ENCODE measurements at places on chromosomes 12 and 14.
A peak's percentile ranks its signal among the peaks of the same experiment; 100 is the strongest.

DNA sequence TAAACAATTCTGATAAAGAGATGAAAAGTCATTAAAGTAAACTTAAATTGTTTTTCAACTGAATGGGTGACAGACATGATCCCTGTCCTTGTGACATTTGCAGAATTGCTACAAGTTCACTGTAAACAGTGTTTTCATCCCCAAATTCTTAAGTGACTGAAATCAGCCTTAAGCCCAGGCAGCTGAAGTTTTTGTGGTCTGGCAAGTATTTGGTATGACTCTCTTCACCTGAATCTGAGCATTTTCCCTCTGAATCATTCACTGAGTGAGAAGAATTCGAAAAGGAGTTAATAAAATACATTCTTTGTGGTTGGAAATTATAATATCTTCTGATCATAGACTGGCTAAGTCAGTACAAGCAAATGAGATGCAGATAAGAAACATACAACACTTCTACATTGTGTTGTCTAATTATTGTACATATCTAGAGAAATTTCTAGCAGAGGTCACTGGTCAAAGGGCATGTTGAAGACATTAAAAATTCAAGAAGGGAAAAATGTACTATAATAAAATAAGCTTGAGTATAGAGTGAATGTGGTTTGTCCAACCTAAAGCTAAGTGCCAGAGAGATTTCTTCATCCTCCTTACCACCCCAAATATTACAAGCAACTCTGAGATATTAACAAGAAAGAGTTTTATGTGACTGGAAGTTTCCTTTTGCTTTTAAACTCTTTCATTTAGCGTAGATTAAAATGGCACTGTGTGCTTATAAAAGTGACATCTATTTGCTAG lies 177.8 kb upstream of the DIO2 start:
- peak; percentile 93 for DNase-seq

GRCh38 chr12:47734725-47735480 lies 9.6 kb upstream of the ENDOU start:
- no peak for DNase-seq

- no peak for DNase-seq
Measured at GRCh38 chr12:38711054-38711453, 194.3 kb downstream of the CPNE8 start.

DNA sequence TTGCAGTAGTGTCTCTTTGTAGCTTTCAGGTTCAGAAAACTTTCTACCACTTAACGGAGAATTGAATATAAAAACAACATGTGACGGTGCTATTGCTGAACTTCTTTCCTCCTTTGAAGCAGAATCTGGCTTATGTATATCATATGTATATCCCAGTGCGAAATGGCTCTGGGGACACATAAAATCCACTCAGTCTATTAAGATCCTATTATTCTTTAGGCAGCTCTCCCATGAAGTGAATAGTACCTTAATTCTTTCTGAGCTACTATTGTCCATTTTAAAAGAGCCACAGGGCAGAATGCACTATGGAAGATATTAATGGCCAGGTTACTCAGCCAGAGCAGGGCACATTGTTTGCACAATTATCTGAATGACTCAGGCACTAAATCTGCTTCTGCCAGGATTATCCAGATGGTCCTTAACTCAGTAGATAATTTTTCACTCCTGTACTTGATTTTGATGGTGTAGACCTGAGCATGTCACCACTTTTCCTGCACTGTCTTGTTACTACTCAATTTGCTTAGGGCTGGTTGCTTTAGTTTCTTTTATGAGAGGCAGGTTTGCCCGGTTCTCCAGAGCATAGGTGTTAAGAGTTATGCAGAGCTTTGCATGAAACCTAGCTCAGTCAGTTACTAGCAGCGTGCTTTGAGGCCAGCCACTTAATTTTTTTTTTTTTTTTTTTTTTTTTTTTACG lies 5.5 kb downstream of the CNTN1 start:
- DNase-seq = no peak

- no peak for DNase-seq
Measured at GRCh38 chr14:64550621-64551333, 1.0 kb downstream of the PPP1R36 start.

GRCh38 chr14:53603994-53604393 lies 352.6 kb downstream of the BMP4 start:
- no peak for DNase-seq

GRCh38 chr12:1282670-1283315 lies 291.8 kb downstream of the ERC1 start:
- peak; percentile 23 for DNase-seq

GRCh38 chr14:50830932-50831725 lies at the start of gene NIN:
Gene NIN (minus strand): TSS chr14:50831162. CDS start chr14:50822056, 9,106 bp downstream.
- DNase-seq = peak; percentile 71

DNA sequence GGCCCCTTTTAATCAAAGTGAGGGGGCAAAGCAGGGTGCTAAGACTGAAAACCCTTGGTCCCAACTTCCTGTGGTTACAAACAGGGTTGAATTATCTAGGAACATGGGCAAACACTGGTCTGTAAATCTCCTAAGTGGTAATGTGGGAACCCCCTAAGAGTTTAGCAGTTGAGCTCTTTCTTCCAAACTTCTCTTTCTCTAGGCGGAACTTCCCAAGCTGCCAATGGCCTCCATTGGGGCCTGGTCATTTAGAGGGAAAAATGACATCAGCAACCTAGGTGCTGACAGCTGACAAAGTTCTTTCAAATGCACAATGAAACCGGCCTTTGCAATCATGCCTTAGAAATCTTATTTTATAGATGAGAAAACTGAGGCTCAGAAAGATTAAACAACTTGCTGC lies 17.7 kb downstream of the HEBP1 start:
- no peak for DNase-seq
